Activated naive CD8-positive, alpha-beta T cell treated with anti-CD3 and anti-CD28 coated beads, Interleukin-2, amount 10 ng/mL, durations not matched to agents 7 days and 5 days (primary cell): ENCODE measurements at places on chromosomes 3 and 15. TPM values are rescaled to one million over a fixed set of nuclear protein-coding genes. Genes with fewer than 3 reads are reported as not detected.

GRCh38 chr3:185739264-185739701 is 85.6 kb downstream of the IGF2BP2 start:
- no peak for DNase-seq

DNA sequence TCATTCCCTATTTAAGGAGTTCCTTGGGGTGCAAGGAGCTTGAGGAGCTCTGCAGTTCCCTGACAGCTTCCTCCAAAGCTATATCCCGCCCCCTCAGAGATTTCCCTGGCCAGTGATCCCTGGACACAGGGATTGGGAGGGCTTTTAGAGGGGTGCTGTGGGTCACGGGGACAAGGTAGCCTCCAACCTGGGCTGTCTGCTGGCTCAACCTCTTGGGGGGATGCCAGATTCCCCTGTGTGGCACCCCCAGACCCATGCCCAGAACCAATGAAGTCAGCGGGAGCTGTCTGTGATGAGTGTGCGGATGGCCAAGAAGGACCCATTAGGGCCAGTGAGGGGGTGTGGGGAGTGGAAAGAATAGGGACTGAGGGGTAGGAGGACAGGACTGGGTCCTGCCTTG is 21.0 kb upstream of the ATP2B2 start:
- DNase-seq: peak; percentile 16

DNA sequence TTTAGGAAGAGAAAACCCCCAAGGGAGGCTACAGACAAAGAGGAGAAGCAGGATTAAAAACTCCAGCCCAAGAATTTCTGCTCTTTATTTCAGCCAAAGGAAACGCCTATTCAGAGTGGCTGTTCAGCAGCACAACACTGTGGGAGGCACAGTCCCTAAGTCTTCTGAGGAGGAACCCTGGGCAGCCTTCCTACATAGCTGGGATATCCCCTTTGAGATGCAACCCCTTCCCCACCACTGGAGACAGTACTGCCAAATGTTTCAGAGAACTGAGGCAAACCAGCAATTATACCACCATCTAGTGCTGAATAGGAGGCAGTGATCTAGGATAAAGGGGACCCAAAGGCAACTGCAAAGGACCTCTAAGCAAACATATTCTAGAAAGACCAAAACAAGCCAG is 168.1 kb downstream of the VPS13C start:
- DNase-seq: no peak

DNA sequence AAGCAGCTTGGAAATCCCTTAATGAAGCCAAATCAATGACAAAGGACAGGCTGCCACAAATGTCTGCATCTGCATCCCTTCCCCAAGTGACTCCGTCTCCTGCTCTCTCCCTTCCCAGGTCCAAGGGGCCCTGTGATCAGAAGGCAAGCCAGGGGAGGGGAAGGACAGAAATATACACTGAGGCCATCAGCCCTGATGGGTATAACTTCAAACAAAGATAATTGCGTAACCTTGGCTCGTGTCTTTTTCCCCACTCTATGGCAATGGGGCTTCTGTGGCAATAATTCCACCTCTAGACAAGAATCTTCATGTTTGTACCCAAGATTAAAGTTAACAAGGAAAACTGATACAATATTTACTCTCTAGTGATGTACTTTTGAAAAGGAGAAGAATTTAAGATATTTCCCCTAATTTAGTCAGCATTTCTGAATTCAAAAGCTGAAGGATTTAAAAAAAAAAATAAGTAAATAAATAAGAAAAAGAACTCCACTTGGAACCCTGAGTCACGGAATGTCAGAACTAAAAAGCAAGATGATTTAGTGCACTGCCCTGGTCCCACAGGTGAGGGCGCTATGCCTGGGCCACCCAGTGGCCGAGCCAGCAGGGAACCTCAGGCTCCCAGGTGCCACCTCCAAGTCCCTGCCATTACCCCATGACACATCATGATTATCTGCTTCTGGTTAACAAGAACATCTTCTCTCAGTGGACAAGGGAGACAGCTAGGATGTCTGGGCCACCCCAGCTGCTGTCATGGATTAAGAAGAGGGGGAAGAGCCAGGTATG is 154.5 kb downstream of the STT3B start:
- DNase-seq: no peak

GRCh38 chr3:46946856-46947545 is 29.5 kb downstream of the CCDC12 start:
- DNase-seq: peak; percentile 58

DNA sequence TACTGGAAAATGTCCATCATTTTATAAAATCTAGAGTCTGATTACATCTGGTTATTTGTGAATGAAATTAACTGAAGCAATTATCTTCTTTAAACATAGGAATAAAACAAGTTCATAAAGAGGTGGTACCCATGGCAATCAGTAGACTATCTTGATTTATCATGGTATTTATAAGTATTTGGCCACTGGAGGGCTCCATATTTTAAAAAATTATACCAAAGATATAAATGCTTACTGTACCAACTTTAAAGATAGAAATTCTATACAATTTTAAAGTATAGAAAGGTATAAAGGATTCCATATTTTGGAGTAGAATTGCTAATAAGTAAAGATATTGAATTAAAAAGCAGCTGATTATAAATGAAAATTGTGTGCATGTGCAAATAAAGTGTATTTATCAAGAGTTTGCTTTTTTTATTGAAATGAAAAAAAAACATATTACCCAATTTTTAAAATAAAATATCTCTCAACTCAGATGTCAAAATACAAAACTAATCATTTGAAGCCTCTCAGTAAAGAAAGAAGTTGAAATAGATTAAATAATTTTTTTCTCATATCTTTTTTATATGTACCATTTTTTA is 105.3 kb downstream of the BBX start:
- DNase-seq: no peak

- DNase-seq: peak; percentile 43
These were observed 200.5 kb downstream of the GOLGA6L6 start for GRCh38 chr15:20340931-20341661.

DNA sequence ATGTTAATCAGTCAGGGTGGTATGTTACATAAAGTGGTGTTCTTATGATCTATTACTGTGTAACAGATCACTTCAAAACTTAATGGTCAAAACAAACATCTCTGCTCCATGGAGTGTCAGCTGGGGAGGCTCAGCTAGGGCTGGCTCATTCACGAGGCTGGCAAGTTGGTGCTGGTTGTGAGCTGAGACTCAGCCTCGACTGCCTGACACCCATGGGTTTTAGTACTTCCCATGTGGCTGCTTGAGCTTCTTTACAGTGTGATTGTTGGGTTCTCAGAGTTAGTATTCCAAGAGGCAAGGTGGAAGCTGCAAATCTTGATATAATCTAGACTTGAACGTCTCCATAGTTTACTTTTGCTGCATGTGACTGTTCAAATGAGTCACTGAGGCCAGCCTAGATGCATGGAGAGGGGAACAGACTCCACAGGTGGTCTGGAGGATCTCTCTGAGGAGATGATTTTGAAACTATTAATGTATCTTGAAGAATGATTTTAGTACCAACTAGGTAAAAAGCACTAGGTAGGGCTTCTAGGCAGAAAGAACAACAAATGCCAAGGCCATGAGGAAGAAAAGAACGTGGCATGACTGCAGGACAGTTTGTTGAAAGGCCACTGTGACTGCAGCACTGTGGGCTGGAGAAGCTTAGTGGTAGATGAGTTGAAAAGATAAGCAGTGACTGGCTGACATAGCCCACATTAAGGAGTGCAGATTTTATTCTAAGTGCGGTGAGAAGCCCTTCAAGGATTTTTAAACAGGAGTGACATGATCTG is 281.1 kb upstream of the PROK2 start:
- no peak for DNase-seq

DNA sequence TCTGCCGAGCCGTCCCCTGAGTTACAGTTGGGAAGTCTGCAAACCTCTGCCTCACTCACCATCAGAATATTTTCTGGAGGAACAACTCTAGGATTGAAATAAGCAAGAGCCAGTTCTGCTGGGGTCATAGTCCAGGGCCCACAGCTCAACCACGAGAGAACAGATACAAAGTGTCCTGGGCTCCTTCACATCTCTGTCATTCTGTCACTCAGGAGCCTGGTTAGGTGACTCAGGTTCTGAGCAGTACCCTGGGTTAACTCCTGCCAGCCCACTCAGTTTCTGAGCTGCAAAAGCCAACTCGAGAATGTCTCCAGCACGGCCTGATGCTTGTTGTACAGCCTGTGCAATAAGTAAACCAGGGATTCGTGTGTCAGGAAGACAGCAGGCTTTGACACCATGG is 155.7 kb downstream of the SLCO3A1 start:
- no peak for DNase-seq

DNA sequence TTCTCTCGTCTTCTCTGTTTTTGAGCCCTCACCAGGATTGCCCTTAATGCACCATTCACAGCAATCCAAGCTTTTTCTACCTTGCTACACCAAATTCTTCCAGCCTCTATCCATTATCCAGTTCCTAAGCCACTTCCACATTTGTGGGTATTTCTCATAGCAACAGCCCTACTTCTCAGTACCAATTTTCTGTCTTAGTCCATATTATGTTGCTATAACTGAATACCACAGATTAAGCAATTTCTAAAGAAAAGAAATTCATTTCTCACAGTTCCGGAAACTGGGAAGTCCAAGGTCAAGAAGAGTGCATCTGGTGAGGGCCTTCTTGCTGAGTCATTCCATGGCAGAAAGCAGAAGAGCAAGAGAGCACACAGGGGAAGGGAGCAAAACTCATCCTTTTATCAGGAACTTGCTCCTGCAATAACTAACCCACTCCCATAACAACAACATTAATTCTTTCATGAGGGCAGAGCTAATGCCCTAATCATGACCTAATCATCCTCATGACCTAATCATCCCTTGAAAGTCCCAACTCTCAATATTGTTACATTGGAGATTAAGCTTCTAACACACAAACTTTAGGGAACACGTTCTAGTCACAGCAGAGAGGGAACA is 9.7 kb upstream of the EIF1B start:
- DNase-seq: no peak

- DNase-seq: no peak
These were observed 179.8 kb downstream of the THSD4 start for GRCh38 chr15:71294911-71295602.

DNA sequence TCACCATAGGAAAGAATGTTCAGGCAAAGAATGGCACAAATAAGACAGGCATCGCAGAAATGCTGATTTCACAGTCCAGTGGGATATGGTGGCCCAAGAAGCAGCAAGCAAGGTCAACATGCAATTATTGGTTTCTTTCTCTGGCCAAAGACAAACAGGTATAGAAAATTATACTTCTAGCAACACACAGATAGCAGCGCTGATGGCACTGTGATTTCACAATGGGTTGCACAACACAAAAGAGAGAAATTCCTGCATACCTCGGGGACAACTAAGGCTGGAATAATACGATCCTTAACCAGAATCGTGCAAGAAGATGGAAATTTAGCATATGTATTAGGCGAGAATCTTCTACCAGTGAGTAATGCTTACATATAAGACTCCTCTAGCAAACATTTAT is 76.3 kb upstream of the NR2F2 start:
- DNase-seq: no peak

DNA sequence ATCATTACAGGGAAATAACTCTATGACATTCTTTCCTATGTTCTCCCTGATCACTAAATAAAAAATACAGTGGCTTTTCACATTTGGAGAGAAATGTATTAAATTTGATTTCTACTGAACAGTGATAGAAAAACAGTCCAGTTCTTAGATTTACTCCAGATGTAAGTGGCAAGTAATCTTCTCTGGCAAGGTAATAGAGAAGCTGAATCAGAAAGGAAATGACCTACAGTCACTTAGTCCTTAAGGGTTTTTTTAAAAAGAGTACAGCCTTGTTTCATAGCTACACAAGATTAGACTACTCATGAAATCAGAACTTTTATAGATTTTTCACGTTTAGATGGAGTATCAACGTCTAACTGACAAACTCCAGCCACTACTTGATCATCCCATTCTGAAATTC is 236.9 kb downstream of the CADPS start:
- DNase-seq: no peak

DNA sequence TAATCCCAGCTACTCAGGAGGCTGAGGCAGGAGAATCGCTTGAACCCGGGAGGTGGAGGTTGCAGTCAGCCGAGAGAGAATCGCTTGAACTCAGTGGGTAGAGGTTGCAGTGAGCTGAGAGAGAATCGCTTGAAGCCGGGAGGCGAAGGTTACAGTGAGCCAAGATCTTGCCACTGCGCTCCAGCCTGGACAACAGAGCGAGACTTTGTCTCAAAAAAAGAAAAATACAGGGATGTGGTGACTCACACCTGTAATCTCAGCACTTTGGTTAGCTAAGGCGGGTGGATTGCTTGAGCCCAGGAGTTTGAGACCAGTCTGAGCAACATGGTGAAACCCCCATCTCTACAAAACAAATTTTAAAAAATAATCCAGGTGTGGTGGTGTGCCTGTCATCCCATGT is 26.8 kb downstream of the UBE2E1 start:
- DNase-seq: no peak

DNA sequence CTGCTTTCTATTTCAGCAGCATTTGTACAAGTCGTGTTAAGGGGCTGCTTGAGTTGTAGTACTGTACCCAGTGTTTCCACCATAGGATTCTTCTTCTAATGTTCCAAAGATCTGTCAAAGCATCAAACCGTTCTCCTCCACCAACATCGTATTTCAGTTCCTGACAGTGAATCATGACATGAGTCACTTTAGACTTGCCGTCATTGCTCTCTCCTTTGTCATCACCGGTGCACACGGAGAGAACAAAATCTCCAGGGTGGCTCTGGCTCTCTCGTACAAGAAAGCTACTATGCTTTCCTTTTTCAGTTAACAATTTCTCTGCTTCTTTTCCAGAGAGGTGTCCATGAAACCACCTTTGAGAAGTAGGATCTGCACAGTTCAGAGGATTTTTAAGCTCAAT is 270.9 kb upstream of the CCDC54 start:
- DNase-seq: no peak

The PLA2G4B gene
- 26.0 TPM for total RNA-seq

The TLR9 gene
- total RNA-seq: 1.6 TPM

The MELTF gene
- total RNA-seq: 5.4 TPM

The RARB gene
- total RNA-seq: not detected

The GOLGA8O gene
- 16.6 TPM for total RNA-seq

The FBXO40 gene
- total RNA-seq: not detected

The UBAP1L gene
- 7.2 TPM for total RNA-seq

The BLM gene
- total RNA-seq: 36.6 TPM

The TGM5 gene
- total RNA-seq: not detected
